Renal pelvis (tissue), 12 donors: ENCODE measurements at places on chromosomes 3 and 15. TPM values are rescaled to one million over a fixed set of nuclear protein-coding genes. Genes with fewer than 3 reads are reported as not detected.

Gene PPM1L
- polyA plus RNA-seq = 7.6 TPM

Gene SEMA6D
- polyA plus RNA-seq = 37.1 TPM

Gene ANKRD34C
- 0.06 TPM for polyA plus RNA-seq

Gene KBTBD8
- polyA plus RNA-seq = 1.5 TPM

Gene THSD4
- polyA plus RNA-seq = 30.7 TPM

Gene LRRIQ4
- not detected for polyA plus RNA-seq

Gene GPR176
- polyA plus RNA-seq = 14.9 TPM

Gene RUVBL1
- polyA plus RNA-seq = 71.1 TPM

Gene FETUB
- polyA plus RNA-seq = 0.16 TPM

Gene SPTBN5
- polyA plus RNA-seq = 3.0 TPM

Gene PCOLCE2
- 4.5 TPM for polyA plus RNA-seq

Gene ZNF80
- polyA plus RNA-seq = not detected

Gene EPB42
- 0.83 TPM for polyA plus RNA-seq
